ENCODE measurements at places on chromosomes 16 and 17.

DNA sequence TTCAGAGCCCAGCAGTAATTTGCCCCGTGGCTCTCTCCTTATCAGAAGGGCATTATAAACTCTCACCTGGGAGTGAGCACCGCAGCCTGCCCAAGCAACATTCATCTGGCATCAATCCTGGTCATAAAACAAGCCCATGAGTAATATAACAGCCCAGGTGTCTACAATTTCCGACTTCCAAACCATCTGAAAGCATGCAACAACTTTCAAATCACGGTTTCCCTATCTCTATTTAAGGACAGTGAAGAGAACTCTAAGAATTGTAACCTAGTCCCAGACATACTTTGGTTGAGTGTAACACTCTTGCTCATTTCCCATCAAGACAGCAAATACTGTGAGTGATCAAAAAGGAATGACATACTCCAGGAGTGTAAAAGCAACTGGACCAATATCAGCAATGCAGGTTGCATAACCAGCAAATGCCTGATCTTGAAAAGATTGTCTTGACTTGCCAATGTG is 487.4 kb upstream of the SOX9 start:
- no peak for DNase-seq

GRCh38 chr16:88896238-88897070 is 30.0 kb upstream of the PABPN1L start:
- no peak for DNase-seq

- no peak for DNase-seq
Measured at GRCh38 chr17:57080718-57081117, 4.3 kb upstream of the AKAP1 start.

- no peak for DNase-seq
Measured at GRCh38 chr16:19375561-19376158, 42.0 kb upstream of the TMC5 start.

- no peak for DNase-seq
Measured at GRCh38 chr17:33112763-33113162, 121.1 kb downstream of the SPACA3 start.

DNA sequence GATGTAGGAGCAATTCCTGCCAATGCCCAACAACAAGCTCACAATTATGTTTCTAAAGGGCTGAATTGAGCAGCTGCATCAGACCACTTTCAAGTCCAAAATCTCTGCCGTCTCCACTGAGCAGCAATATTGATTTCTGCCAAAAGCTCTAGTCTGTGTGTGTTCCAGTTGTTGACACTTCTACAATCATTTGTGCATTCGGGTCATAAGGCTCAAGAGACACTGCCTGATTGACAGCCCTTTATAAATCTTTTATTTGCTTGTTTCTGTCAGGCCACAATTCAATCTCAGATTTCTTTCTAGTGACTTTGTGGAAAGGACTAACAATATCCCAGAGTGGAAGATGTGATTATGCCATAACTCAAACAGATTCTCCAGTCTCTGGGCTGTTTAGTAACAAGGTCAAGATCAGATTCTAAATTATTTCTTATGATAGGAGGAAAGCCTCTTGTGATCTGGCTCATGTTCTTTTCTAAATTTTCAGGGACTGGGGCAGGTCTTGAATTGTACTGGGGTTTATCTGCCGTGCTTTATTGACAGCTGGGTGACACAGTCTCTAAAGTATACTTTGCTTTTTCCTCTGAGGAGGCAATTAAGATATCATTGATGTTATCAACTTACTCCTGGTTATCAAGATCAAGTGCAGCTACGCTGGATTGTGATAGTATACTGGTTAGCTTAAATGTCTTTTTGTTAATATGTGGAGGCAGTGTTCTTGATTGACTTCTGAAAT is 377.1 kb downstream of the CNTNAP4 start:
- DNase-seq, result no peak

GRCh38 chr17:48530208-48530886 is 464 bp downstream of the HOXB1 start:
- no peak for DNase-seq

DNA sequence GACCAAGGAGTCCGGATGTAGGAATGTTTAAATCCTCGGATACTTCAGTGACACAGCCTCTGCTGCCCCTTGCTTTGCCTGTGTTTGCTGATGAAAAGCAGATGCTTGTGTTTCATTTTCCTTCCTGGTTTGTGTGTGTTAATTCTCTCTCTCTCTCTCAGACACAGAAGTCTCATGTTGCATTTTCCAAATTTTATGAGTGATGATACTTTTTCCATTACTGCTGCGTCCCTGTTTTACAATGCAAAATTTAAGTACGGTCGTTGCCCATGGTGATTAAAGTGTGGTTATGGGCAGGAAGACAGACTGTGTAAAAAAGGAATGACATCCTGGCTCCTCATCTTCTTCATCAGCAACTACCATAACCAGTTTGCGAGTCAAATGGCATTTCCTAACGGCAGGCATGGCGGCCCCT is 5.7 kb downstream of the RMI2 start:
- DNase-seq, result no peak

DNA sequence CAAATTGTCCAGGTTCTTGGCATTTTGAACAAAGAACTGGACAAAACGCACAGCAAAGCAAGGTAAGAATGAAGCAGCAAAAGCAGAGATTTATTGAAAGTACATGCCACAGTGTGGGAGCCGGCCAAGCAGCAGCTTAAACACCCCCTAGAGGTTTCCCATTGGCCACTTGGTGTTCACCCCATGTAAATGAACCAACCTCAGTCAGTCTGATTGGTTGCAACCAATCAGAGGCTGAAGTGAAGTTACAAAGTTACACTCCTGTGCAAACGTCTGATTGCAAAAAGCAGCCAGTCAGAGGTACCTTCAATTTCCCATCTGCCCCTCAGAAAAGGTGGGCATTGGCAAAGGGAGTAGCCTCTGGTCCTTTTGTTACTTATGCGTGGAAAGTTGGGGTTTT is 8.8 kb upstream of the ZNF263 start:
- no peak for DNase-seq

DNA sequence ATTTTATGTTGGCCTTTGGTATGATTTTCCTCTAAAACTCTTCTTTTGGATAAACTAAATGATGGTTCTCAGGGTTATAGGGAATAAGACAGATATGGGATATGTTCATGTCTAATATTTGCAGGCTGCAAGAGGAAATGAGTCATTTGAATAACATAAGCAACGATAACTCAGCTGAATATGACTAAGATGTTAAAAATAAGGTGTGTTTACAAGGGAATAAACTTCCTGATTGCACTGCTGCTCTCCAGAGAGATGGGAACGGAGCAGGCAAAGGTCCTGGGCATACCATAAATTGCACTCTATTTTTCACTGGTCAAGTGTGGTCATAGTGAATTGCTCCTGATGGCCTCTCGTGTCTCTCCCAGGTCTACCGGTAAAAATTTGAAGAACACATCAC is 666.2 kb downstream of the TOX3 start:
- no peak for DNase-seq

DNA sequence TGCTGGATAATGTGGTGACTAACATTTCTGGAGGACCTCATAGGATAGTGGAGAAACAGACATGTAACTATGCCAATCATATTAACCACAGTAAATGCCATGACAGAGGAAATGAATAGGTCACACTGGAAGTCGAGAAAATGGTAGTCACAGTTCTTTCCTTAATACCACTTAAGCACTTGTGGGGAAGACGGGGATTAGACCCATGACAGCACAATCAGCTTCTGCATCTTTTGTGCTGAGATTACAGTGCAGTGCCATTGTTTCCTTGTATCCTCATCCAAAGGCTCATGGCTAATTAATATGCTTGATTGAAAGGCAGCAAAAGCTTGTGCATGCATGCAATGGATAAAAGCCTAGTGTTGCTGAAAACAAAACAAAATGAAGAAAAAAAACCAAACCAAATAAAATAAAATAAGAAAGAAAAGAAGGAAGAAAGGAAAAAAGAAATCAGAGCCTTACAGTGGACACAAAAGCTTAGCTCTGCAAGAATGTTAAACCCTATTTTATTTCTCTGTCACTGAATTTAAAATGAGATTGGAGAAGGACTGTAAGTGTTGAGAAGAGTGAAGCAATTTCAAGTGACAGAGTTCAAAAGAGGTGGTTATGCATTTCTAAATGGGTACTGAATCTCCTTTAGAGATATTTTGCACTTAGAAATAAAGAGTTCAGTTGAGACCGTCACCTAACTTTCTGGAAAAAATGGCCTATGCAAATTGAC is 1011.9 kb downstream of the CDH8 start:
- no peak for DNase-seq

- no peak for DNase-seq
Measured at GRCh38 chr17:75084039-75084660, 3.6 kb upstream of the SLC16A5 start.

GRCh38 chr16:73086108-73086507 is 38.2 kb upstream of the ZFHX3 start:
- no peak for DNase-seq

DNA sequence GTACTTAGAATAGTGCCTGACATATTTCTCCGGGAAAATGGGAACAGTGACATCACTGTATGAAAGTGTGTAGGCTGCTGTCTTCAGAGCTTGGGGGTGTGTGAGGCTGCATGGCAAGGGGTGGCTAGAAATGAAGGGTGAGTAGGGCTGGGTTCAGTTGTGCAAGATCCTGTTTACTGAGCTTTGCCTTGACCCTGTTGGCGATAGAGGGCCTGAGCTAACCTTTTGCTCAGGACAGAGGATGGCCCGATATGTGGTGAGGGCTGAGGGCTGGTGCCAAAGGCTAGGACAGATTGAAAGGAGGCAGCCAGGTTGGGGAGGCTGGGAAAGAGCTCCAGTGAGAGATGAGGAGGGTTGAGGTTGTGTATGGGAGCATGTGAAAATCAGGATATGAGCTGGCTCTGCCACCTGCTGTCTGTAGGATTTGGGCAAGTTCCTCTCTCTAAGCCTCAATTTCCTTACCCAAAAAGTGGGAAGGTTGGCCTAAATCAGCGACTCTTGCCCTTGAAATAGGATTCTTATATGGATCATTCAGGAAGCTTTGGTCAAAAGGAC is 6.0 kb upstream of the CCL1 start:
- no peak for DNase-seq

- DNase-seq, result no peak
Measured at GRCh38 chr17:82830249-82830661, 9.6 kb downstream of the ZNF750 start.

- no peak for DNase-seq
Measured at GRCh38 chr17:16091773-16092172, 92.1 kb downstream of the TTC19 start.

- no peak for DNase-seq
Measured at GRCh38 chr16:24070851-24071250, 185.3 kb upstream of the CACNG3 start.

DNA sequence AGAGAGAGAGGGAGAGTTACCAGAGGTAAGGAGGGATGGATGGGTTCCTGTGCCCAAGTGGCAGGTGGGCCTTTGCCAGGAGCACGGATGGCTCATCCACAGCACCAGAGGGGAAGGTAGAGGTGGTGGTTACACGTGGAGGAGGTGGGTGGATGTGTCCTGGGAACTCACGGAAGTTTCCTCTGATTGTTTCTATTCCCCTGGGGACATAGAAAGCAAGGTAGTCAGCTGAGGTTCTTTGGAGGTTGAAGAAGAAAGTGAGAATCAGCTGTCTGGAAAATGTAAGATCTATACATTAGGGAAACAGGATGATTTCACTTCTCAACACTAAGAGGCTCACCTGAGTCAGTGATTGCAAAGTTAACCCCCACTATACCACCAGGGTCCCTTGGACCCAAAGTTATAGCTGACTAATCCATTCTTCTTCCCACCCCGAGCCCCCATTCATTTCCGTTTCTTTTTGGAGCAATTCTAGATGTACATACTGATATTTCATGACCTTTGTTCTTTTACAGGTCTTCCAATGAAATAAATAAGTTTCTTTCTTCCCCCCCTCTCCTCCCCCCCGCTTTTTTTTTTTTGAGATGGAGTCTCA is 27.5 kb upstream of the ARL4D start:
- DNase-seq, result no peak

- no peak for DNase-seq
Measured at GRCh38 chr17:64066716-64067115, 46.3 kb upstream of the ICAM2 start.

DNA sequence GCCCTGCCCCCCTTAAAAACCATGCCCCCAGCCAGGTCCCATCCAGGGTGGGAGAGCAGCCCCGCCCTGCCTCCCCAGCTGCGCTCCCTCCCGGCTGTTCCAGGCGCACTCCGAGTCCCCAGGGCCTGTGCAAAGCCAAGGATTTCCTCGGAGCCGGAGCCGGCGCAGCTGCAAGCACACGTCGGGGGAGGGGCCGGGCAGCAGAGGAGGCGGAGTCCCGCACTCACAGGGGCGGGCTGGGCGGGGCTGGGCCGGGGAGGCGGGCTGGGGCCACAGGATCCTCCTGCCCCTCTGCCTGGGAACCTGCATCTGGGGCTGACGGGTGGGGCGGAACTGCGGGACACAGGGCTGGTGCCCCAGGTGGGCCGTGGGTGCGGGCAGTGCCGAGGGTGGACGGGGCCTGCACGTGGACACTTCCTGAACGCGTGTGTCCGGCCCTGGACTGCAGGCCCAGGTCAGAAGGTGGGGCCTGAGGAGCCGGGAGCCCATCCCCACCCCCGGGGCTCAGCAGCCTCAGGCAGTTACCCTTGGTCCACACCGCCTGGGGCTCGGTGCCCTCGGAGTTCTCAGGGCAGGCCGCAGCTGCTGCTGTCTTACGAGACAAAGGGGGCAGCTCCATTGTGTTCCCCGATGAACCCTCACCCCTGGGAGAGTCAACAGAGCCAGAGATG is 24.0 kb upstream of the SSTR5 start:
- DNase-seq, result no peak

- no peak for DNase-seq
Measured at GRCh38 chr17:48270899-48271298, 159.1 kb downstream of the SKAP1 start.

- no peak for DNase-seq
Measured at GRCh38 chr16:83943516-83944050, 9.5 kb upstream of the OSGIN1 start.

DNA sequence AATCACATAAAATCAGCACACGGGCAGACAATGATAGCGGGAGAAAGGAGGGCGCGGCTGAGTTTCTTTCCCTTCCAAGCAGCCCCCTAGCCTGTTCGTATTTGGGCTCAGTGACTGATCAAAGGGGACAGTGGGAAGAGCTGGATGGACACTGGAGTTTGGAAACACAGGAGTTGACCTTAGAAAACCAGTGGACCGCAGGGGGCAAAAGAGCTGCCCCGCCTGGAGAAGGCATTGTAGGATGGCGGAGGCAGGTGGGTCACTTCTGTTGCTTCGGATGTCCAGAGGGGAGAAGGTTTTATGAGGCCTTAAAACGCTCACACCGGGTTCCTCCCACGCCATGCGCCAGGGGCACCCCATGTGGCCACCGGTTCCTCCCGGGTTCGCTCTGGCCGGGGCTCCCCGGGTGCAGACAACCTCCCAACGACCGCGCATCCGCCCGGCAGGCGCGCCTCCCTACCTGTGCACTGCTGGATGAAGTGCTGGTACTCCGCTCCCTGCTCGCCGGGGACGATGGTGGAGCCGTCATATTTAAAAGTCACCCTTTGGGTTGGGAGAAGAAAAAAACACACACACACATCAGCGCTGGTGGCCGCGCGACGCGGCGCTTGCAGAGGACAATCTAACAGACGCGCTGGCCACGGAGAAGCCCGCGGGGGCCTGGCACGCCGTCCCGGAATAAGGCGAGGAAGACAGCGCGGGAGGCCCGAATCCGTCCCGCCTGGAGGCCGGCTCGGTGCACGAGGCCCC is 662 bp downstream of the COTL1 start:
- DNase-seq, result no peak
